Large intestine (tissue), 12 donors: ENCODE measurements at places on chromosomes 13 and 19. TPM values are rescaled to one million over a fixed set of nuclear protein-coding genes. Genes with fewer than 3 reads are reported as not detected.

DNA sequence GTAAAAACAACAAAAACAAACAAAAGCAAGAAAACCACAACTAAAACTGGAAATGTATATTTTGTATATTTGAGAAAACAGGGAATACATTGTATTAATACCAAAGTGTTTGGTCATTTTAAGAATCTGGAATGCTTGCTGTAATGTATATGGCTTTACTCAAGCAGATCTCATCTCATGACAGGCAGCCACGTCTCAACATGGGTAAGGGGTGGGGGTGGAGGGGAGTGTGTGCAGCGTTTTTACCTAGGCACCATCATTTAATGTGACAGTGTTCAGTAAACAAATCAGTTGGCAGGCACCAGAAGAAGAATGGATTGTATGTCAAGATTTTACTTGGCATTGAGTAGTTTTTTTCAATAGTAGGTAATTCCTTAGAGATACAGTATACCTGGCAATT is 17.1 kb downstream of the KLF5 start:
- peaks cover 14% of the 10 kb centered on the region for H3K36me3 ChIP-seq
- H3K27ac ChIP-seq: peak overlapping the region; percentile 93
- H3K27me3 ChIP-seq: no peaks in the 10 kb centered on the region

DNA sequence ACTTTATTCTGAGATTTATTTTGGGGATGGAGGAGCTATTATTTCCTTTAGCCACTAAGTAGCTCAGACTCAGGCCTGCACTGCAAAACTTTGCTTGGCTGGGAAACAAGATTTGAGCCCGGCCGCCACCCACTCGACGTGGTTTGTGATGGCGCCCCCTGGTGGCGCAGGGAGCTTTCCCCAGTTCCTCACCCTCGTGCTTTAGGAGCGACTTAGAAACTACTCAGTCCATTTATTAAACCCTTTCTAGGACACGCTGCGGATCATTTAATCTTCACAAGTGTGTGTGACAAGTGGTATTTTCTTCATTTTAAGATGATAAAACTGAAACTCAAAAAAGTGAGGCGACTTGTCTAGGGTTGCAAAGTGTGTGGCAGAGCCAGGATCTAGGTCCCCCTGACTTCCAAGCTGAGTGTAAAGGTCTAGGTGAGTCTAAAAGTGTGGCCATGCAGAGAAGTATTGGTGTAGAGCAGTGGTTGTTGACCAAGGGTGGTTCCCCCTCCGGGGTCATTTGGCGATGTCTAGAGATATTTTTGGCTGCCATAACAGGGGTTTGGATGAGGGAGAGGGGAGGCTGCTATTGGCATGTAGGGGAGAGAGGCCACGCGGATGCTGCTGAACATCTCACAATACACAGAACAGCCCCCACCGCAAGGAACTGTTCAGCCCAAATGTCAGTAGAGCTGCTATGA is 2.2 kb downstream of the CXCL17 start:
- H3K36me3 ChIP-seq: no peaks in the 10 kb centered on the region
- no peak overlapping the region for H3K4me3 ChIP-seq
- no peaks in the 10 kb centered on the region for H3K27me3 ChIP-seq

GRCh38 chr13:99197117-99197651 is 3.5 kb upstream of the UBAC2 start:
- DNase-seq: no peak
- no peaks in the 10 kb centered on the region for H3K27me3 ChIP-seq
- H3K36me3 ChIP-seq: no peaks in the 10 kb centered on the region
- H3K4me3 ChIP-seq: no peak overlapping the region
- H3K4me1 ChIP-seq: peaks cover 19% of the 10 kb centered on the region

Gene C19orf73
- polyA plus RNA-seq: 1.4 TPM

DNA sequence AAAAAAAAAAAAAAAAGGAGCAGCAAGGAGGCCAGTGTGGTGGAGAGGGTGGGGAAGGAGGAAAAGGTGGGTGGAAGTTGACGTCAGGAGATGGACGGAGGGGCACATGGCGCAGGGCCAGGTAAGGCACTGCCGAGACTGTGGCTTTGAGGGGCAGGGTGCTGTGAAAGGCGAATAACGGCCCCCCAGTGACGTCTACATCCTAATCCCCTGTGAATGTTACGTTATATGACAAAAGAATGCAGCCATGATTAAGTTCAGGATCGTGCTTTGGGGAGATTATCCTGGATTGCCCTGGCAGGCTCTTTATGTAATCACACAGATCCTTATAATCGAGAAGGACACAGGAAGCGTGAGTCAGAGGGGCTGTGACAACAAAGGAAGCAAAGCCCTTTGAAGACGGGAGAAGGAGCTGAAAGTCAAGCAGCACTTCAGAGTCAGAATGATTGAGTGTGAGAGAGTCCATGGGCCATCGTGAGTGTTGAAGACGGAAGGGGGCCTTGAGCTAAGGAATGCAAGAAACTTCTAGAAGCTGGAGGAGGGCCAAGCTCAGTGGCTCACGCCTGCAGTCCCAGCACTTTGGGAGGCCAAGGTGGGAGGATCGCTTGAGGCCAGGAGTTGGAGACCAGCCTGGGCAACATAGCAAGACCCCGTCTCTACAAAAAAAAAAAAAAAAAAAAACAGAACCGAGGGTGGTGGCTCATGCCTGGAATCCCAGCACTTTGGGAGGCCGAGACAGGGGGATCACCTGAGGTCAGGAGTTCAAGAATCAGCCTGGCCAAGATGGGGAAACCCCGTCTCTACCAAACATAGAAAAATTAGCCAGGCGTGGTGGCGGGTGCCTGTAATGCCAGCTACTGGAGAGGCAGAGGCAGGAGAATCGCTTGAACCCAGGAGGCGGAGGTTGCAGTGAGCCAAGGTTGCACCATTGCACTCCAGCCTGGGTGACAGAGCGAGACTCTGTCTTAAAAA is 13.8 kb upstream of the CEACAM16 start:
- H3K4me3 ChIP-seq: no peak overlapping the region
- H3K4me1 ChIP-seq: peaks cover 9% of the 10 kb centered on the region
- H3K36me3 ChIP-seq: peaks cover 31% of the 10 kb centered on the region

GRCh38 chr19:1862424-1863327 is 703 bp downstream of the KLF16 start:
- no peak for DNase-seq
- H3K27me3 ChIP-seq: no peaks in the 10 kb centered on the region

Gene ACTMAP
- polyA plus RNA-seq: 16.6 TPM

DNA sequence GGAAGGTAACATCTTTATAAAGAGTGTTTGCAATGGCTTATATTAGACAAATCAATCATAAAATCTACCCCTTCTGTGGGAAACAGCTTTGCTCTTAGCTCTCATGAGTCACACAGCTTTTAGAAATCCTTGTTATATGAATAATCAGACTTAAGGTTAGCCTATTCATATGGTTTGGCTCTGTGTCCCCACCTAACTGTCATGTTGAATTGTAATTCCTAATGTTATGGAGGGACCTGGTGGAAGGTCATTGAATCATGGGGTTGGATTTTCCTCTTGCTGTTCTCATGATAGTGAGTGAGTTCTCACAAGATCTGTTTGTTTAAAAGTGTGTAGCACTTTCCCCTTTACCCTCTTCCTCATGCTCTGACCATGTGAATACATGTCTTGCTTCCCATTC is 704.2 kb upstream of the KLHL1 start:
- H3K4me1 ChIP-seq: no peaks in the 10 kb centered on the region
- no peak for DNase-seq
- H3K36me3 ChIP-seq: no peaks in the 10 kb centered on the region
- H3K27ac ChIP-seq: no peak overlapping the region

DNA sequence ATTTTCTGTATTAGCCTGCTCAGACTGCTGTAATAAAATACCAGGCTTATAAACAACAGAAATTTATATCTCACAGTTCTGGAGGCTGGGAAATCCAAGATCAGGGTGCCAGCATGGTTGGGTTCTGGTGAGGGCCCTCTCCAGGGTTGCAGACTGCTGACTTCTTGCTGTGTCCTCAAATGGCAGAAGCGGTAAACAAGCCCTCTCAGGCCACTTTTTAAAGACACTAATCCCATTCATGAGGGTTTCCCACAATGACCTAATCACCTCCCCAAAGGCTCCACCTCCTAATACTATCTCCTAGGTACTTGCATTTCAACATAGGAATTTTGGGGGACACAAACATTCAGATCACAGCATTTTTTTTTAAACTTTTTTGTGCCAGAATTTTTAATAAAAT is 159.3 kb downstream of the PDS5B start:
- no peaks in the 10 kb centered on the region for H3K4me1 ChIP-seq
- H3K27ac ChIP-seq: no peak overlapping the region
- no peaks in the 10 kb centered on the region for H3K27me3 ChIP-seq
- peaks cover 8% of the 10 kb centered on the region for H3K36me3 ChIP-seq

DNA sequence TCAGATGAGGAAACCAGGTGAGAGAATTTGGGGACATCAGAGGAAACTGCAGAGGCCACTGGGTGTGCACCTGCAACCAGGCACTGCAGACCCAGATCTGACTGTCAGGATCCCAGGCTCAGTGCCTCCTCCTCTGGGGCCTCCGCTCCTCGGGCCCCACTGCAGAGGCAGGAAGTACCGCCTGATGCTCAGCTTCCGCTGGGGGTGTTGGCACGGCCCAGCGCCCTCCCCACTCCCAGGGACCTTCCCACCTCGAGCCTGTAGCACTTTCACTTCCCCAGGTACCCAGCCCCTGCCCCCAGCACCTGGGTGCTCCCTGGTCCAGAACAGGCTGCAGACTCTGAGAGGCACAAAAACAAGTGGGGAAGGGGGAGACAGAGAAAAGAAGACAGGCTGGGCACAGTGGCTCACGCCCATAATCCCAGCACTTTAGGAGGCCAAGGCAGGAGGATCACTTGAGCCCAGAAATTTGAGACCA is 1.4 kb upstream of the CD37 start:
- no peak overlapping the region for H3K4me3 ChIP-seq
- no peaks in the 10 kb centered on the region for H3K4me1 ChIP-seq
- H3K36me3 ChIP-seq: no peaks in the 10 kb centered on the region
- H3K27me3 ChIP-seq: peaks cover 24% of the 10 kb centered on the region
- DNase-seq: no peak

Gene TEX26
- polyA plus RNA-seq: 0.12 TPM

GRCh38 chr19:18777301-18778075 is 13.6 kb downstream of the COMP start:
- no peak overlapping the region for H3K27ac ChIP-seq
- H3K4me1 ChIP-seq: no peaks in the 10 kb centered on the region
- H3K36me3 ChIP-seq: no peaks in the 10 kb centered on the region
- no peak for DNase-seq
- H3K27me3 ChIP-seq: peaks cover 16% of the 10 kb centered on the region
- H3K4me3 ChIP-seq: no peak overlapping the region

DNA sequence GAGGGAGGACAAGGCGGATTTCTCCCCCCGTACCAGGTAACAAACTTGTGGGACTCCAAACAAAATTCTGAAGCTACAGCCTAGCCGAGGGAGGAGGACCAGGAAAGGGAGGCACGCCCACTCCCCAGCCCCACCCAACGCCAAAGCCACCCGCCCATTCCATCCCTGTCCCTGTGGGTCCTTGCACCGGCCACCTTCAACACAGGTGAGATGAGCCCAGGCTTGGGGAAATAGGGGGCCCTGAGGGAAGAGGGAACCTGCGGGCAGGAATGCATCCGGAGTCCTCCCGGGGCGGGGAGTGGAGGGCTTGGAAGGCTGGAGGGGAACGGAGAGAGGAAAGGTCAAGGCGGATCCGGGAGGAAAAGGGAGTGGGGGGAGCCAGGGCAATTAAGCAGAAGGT is at the start of gene BEST2:
Gene BEST2 (plus strand): TSS at position 157 of the 400 bp plus-strand sequence. CDS start 802 bp downstream, outside the sequence.
- peaks cover 33% of the 10 kb centered on the region for H3K27me3 ChIP-seq
- H3K4me1 ChIP-seq: no peaks in the 10 kb centered on the region
- H3K36me3 ChIP-seq: peaks cover 18% of the 10 kb centered on the region
- no peak within 1 kb of the TSS for H3K27ac ChIP-seq
- no peak within 1 kb of the TSS for H3K4me3 ChIP-seq
- no peak for DNase-seq

- DNase-seq: no peak
- H3K36me3 ChIP-seq: no peaks in the 10 kb centered on the region
- no peaks in the 10 kb centered on the region for H3K4me1 ChIP-seq
- no peak overlapping the region for H3K27ac ChIP-seq
- H3K4me3 ChIP-seq: no peak overlapping the region
Measured at GRCh38 chr13:40582531-40582930, 83.9 kb downstream of the FOXO1 start.

- H3K4me3 ChIP-seq: no peak overlapping the region
- no peaks in the 10 kb centered on the region for H3K27me3 ChIP-seq
- peaks cover 8% of the 10 kb centered on the region for H3K4me1 ChIP-seq
- no peak overlapping the region for H3K27ac ChIP-seq
- DNase-seq: no peak
- H3K36me3 ChIP-seq: no peaks in the 10 kb centered on the region
Measured at GRCh38 chr13:106651442-106651841, 83.5 kb upstream of the ARGLU1 start.

GRCh38 chr13:76339649-76340048 is 546.6 kb downstream of the KCTD12 start:
- no peaks in the 10 kb centered on the region for H3K27me3 ChIP-seq
- H3K36me3 ChIP-seq: no peaks in the 10 kb centered on the region
- H3K27ac ChIP-seq: no peak overlapping the region
- no peak for DNase-seq
- no peaks in the 10 kb centered on the region for H3K4me1 ChIP-seq

- peak; percentile 26 for DNase-seq
- H3K4me3 ChIP-seq: no peak overlapping the region
- H3K27me3 ChIP-seq: no peaks in the 10 kb centered on the region
- H3K4me1 ChIP-seq: peaks cover 15% of the 10 kb centered on the region
- H3K27ac ChIP-seq: peak overlapping the region; percentile 37
Measured at GRCh38 chr13:28576067-28576466, 81.1 kb upstream of the FLT1 start.

- no peak overlapping the region for H3K27ac ChIP-seq
- no peak overlapping the region for H3K4me3 ChIP-seq
- no peaks in the 10 kb centered on the region for H3K36me3 ChIP-seq
Measured at GRCh38 chr13:58950911-58951310, 1212.8 kb downstream of the DIAPH3 start.

GRCh38 chr13:44575741-44576350 is at the start of gene TSC22D1:
TSS of gene TSC22D1 (minus strand) at chr13:44576330. CDS start at chr13:44576074, 256 bp downstream.
- H3K4me1 ChIP-seq: peaks cover 8% of the 10 kb centered on the region
- no peak for DNase-seq
- peak within 1 kb of the TSS; percentile 97 for H3K27ac ChIP-seq
- H3K4me3 ChIP-seq: peak within 1 kb of the TSS; percentile 72
- H3K27me3 ChIP-seq: no peaks in the 10 kb centered on the region

Gene ZNF382
- 5.4 TPM for polyA plus RNA-seq

Gene CALR
- 723 TPM for polyA plus RNA-seq

Gene MAB21L1
- 7.1 TPM for polyA plus RNA-seq

GRCh38 chr19:1248139-1248785 is at the start of gene MIDN:
TSS of gene MIDN (plus strand) at chr19:1248583. CDS start at chr19:1250297, 1,714 bp downstream.
- H3K27me3 ChIP-seq: no peaks in the 10 kb centered on the region
- H3K4me1 ChIP-seq: peaks cover 41% of the 10 kb centered on the region
- peaks cover 16% of the 10 kb centered on the region for H3K36me3 ChIP-seq
- peak within 1 kb of the TSS; percentile 85 for H3K4me3 ChIP-seq
- peak; percentile 91 for DNase-seq

DNA sequence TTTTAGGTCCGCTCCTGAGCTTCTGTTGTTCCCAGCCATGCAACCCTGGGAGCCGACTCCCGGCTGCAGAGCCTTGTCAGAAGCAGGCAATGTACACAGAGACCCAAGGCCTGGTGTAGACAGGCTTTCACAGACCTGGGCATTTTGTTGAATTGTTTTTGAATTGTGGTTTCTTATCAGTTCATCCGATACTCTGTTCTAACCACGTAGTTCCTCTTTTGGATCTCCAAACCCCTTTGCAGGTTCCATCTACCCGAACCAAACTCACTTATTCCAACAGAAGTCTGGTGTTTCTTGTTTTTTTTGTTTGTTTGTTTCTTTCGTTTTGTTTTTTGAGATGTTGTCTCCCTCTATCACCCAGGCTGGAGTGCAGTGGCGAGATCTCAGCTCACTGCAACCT is 6.3 kb upstream of the NLRP2 start:
- H3K4me3 ChIP-seq: no peak overlapping the region
- H3K4me1 ChIP-seq: no peaks in the 10 kb centered on the region
- H3K27ac ChIP-seq: no peak overlapping the region
- H3K36me3 ChIP-seq: no peaks in the 10 kb centered on the region
- DNase-seq: no peak
- H3K27me3 ChIP-seq: no peaks in the 10 kb centered on the region
